Right renal pelvis (tissue), 4 donors: ENCODE measurements at places on chromosomes 7 and 10.

DNA sequence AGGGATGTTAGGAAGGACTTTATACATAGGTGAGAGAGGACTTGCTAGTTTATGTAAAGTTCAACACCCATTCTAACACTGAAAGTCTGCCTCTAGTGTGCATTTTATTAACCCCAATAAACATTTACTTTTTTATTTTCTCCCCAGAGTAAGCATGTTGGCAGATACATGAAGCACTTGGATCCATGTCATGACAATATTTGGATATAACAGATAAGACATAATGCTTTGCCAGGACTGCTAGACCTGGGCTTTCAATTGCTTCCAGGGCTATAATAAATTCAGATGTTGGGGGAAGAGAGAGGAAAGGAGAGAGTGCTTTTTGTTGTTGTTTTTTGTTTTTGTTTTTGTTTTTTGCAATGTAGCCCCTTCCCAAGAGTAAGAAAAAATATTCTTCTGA, 269.3 kb upstream of the LRRTM3 start:
- DNase-seq: no peak

GRCh38 chr10:88526501-88527105, 56.5 kb downstream of the RNLS start:
- DNase-seq: no peak

DNA sequence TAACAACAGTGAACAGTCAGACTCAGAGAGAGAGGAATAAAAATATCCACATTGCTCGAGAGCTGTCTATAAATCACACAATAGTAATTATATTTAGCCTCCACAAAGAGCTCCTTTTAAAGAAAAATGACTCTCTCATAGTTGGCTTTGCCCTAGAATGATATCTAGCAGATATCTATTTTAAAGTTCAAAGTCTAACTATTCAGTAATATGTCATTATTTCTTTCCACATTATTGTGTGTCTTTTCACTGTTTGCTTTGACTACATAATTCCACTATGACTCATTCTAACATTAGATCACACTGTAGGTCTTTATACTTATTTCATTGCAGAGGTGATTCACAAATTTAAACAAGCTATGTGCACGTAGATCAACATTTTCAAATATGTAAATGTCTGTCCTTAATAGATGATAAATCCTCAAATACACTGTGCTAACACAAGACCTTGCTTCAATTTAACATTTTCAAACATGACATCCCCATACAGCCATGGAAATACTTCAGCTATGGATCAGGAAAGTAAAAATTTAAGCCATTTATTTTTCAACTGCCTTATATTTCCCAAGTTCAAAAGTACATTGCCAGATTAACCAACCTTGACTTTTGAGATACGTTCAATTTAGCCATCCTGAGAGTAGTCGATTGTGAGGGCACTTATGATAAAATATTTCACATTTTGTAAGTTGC, 99.9 kb upstream of the AKR1E2 start:
- no peak for DNase-seq

- no peak for DNase-seq
Measured at GRCh38 chr10:58266826-58267712, 625 bp downstream of the IPMK start.

GRCh38 chr7:115693779-115694178, 336.8 kb downstream of the TFEC start:
- DNase-seq: no peak

DNA sequence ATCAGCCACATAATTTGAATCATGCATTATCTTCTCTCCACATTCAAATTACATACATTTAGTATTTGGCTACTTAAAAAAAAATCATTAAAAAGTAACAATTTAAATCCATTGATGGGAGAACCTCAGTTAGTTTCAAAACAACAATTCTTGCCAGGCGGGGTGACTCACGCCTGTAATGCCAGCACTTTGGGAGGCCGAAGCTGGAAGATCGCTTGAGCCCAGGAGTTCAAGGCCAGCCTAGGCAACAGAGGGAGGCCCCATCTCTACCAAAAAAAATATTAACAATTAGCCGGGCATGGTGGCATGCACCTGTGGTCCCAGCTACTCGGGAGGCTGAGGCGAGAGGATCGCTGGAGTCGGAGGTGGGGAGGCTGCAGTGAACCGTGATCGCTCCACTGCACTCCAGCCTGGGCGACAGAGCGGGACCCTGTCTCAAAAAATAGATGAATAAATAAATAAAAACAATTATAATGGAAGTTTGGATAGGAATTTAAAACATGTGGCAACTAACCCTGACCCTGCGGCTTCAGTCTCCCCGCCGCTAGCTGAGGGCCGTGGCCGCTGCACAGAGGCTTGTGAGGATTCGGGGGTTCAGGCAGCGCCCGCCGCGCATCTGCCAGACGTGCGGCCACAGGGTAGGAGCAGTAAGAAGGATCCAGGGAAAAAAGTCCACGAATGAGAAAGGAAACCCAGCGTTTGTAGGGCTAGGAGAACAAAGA, 1.1 kb upstream of the CSGALNACT2 start:
- no peak for DNase-seq

GRCh38 chr10:16520900-16521299, 779 bp downstream of the C1QL3 start:
- DNase-seq: peak; percentile 1

DNA sequence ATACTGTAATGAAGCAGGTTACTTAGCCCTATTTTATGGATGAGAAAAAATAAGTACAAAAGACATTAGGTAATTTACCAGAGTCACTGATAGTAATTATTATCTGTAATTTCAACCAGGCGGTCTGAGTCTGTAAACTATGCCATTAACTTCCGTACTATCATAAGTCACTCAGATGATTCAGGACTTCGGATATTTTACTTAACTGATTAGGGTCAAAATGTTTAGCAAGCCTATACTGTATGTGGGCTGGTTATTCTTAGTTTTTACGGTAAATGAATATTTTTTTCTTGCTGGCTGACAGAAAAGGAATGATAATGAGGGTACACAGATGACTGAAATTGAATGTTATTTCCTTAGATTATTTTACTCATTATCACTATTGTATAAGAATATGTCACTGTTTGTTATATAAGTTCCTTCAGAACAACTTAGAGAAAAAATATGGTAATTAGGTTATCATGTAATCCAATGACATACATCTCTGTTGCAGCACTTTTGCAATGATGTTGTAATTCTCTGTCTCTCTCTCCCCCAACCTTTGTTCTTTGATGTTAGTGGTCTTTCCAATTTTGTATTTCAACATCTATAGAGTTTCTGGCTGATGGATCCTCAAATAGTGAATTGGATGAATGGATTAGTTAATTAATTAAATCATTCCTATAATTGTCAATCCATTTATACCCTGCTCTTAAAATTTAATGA, 165.6 kb downstream of the ZEB1 start:
- no peak for DNase-seq

DNA sequence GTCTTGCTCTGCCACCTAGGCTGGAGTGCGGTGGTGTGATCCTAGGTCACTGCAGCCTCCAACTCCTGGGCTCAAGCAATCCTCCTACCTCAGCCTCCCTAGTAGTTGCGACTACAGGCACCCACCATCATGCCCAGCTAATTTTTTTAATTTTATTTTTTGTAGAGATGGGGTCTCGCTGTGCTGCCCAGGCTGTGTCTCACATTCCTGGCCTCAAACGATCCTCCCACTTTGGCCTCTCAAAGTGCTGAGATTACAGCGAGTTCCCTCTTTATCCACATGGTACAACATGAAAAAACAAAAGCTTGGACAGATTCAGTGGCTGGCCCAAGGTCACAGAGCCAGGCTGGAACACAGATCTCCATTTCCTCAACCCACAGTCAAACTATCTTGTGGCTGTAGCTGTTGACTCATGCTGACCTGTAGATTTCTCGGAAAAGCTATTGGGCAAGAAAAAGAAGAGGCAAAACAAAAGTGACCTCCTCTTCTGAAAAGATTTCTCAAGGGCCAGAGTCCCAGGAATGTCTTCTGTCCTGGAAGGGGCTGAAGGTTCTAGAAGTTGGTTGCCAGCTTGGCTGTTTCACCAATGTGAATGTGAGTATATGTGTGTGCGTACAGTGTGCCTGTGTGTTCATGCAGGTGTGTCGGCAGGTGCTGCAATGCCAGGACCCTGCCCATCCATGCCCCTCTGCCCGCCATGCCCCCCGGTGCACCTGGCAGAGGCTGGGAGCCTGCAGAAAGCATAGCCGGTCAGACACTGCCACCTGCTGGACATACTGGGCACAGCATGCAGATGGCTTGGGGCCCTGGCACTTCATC, 28.4 kb downstream of the TMEM130 start:
- peak; percentile 52 for DNase-seq

DNA sequence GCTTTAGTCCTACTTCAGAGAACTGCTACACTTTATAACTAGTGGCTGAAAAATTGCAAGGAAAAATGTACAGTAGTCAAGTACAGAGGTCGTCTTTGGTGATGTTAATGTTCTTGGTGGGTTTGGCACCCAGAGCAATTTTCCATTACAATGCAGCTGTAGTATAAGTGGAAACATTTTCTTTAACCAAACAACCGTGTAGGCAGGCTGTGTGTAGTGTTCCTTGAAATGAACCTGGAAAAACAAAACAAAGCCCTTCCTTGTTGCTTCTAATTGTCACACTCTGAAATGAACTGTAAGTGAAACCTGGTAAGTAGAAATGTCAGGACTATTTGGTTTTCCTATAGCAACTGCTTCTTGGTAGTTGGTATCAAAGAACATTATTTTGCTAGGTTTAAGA, 256.9 kb downstream of the MDFIC start:
- DNase-seq: peak; percentile 28

GRCh38 chr10:32112055-32112454, 55.8 kb upstream of the KIF5B start:
- no peak for DNase-seq
